ENCODE measurements at places on chromosomes 3 and 15.

DNA sequence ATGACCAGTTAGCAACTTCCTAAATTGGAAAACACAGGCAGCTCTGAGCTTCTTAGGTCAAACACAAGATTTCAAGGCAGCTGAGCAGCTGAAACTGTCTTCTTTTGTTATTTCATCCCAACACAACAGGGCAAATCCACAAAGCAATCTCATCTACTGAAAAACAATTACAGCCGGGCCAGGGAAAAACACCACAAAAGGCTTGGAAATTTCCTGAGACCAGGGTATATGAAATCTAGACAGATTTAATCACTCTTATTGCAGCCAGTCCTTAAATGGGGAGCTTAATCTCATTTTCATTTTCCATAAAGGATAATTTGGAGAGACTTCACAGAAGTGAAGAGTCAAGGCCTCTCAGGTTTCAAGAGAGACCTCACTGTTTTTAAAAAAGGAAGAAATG lies 181.8 kb downstream of the SSR3 start:
- DNase-seq = no peak

- DNase-seq = no peak
Measured at GRCh38 chr3:97417-98258, 98.9 kb upstream of the CHL1 start.

- DNase-seq = no peak
Measured at GRCh38 chr15:63354821-63355650, 26.6 kb downstream of the CA12 start.

- DNase-seq = no peak
Measured at GRCh38 chr3:26099692-26100091, 309.8 kb downstream of the OXSM start.

DNA sequence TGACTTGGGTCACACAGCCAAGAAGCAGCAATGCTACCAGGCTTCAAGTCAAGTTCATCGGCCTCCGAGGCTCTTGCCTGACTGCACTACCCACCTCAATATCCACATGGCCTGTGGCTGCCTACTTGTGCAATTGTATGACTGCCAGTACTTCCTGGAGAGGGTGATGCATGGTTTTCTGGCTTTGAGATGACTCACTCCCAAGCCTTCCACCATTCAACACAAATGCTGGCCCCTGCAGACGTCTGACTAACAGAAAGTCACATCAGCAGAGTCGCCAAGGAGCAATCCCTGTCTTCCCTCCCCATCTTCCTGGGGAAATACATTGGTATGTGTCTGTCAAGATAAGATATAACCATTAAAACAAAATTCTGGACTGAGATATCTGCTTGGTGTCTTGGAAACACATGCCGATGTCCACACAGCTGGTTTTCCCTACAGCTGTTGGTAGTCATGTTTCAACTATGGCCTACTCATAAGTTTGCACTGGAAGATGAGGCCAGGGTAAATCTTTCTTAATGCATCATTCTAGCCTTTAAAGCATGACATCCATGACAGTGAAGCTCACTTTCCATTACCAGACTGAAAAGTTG lies 79.6 kb upstream of the SPATA12 start:
- no peak for DNase-seq

DNA sequence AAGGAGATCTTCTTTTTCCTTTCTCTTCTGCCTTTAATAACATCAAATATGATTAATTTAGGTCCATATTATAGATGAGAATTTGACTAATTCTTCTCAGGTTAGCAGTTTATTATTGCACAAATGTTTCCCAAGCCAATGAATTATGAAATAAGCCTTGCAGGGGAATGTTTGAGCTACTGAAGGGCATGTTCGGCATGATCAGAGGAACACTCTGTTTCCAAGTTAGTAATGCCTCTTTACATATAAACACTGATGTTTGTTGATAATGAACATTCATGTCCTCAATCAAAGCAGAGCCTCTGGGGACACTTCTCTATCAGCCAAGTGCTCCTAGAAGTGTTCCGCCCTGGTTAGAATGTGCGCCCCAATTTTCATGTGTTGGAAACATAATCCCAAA lies 10.0 kb upstream of the CYP1A1 start:
- no peak for DNase-seq

DNA sequence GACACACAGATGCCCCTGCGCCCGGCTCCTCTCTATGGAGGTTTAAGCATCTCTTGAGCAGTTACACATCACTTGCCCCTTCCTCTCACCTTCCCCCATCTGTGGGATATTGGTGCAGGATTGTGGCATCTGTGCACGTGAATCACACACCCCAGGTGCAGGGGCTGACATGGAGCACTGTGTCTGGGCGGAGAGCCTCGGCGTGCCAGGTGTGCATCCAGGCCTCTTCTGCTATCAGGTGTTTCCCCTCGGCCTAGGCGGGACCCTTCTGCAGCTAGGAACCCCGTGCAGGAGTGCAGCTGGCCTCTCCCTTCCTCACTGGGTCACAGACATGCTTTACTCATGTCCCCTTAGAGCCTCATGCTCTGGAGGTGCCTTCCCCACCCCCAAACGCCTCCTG lies 33.4 kb upstream of the MUC13 start:
- no peak for DNase-seq

- DNase-seq = no peak
Measured at GRCh38 chr15:57921371-57921770, 144.1 kb downstream of the ALDH1A2 start.

DNA sequence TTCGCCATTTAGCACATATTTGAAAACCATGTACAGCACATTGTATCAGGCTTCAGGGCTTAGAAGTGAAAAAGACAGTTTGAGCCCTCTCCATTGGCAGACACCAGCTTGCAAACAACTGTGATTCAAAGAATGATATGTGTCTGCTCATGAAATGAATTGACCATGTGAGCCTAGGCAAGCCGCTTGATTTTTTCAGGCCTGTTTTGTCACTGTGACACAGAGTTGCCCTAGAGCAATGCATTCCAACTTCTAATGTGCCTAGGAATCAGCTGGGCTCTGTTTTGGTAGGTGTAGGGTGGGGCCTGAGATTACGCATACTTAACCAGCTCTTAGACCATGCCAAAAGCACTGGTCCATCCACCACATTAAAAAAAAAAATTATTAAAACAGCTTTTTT lies 53.0 kb downstream of the ATP2C1 start:
- no peak for DNase-seq

DNA sequence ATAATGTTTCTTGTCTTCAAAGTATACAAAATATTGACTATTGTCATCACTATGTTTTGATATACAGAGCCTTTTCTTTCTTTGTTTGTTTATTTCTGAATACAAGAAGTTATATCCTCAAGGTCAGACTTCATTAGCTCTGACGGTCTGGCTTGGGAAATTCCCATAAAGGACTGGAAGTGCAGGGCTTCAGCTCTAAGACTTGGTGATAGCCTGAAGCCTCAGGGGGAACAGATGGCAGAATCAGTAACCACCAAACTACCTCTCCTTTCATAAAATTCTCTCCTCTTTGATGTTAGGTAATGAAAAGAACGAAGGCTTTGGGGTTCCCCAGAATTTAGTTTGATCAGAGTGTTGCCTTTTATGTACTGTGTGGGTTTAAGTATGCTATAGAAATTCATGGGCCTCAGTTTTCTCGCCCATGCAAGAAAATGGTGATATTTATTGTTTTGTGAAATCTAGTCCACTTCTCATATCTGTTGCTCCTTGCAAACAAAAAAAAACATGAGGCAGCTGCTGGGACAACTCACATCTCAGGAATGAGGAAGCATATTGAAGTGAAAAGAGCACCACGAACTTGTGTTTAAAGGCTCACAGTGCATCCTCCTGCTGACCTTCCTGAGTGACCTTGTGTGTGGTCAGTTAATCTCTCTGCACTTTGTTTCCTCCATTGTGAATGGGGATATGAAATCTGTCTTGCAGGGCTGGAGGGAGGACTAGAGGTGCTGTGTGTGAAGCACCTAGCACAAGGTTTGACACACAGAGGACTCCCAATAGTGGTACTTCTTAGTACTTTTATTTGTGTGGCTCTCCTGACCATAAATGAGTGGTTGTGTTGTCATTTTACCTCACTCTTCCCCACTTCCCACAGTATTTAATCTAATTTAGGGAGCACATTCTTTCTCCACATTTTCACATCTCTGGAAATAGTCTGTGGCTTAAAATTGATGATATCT lies 569.8 kb upstream of the IL12A start:
- DNase-seq = no peak

DNA sequence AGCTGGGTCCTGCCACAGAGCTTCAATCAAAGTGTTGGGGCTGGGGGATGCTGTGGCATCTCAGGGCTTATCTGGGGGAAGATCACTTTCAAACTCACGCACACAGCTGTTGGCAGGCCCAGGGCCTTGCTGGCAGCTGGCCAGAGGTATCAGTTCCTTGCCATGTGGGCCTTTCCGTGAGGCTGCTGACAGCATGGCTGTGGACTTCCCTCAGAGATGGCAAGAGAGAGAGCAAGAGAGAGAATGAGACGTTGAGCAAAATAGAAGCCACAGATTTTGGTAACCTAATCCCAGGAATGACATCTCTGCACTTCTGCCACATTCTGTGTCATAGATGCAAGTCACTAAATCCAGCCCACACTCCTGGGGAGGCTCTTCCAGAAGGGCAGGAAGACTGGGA lies 91.0 kb downstream of the TPRG1 start:
- no peak for DNase-seq

DNA sequence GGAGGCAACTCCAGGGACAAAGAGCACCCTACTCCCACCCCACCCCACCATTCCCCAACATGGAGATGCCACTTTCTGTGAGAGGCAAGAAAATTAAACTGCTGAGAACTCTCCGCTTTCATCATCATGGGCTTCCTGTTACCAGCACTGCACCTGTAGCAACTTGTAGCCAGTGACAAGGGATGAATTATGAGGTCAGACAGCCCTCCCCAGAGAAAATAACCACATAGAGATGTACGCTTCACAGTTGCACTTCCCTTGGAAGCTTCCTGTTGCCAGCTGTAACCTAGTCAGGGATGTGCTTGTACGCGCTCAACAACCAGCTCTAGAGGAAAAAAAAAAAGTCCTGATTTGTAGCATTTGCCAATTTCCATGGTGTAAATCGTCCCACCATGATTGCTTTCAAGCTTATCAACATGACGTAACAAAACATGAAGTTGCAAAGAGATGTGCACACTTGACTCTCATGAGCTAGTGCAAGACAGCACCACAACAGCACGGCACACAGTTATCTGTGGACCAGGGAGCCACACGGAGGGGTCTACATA lies 145.4 kb downstream of the RAB11A start:
- DNase-seq = no peak

DNA sequence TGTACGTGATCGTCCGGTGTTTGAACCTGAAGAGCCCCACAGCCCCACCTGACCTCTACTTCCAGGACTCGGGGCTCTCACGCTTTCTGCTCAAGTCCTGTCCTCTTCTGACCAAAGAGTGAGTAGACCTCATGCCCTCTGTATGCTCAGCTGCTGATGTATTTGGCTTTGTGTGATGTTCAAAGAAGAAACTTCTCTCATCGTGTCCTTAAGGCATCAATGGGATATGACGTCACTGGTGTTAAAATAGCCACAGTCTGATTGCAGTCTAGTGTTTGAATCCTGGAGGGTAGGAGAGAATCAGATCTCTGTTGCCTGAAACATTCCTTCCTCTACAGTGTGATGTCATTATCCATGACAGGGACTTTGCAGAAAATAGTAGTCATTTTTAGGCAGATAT lies 28.1 kb downstream of the ABHD2 start:
- no peak for DNase-seq

DNA sequence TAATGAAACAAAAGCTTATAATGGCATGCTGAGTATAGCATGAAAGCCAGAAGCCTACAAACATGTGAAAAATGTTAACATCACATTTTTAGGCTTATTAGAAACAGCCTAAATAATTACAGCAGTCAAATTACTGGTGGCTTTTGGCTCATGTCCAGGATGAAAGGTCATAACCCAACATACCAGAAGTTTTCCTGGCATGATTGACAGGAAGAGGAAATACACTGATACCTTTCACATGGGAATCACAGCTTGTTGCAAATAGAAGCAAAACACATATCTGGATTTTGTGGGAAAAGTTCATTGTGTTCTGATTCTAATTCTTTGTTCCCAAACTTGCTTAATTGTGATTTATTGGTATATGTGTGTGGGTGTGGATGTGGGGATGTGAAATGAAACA lies 393.5 kb upstream of the ARRDC4 start:
- no peak for DNase-seq

GRCh38 chr3:144708437-144708836 lies 736.8 kb downstream of the DIPK2A start:
- DNase-seq = no peak

GRCh38 chr3:122215592-122216298 lies 32.3 kb downstream of the CASR start:
- no peak for DNase-seq

- DNase-seq = peak; percentile 9
Measured at GRCh38 chr15:97234851-97235610, 725.5 kb upstream of the ARRDC4 start.

DNA sequence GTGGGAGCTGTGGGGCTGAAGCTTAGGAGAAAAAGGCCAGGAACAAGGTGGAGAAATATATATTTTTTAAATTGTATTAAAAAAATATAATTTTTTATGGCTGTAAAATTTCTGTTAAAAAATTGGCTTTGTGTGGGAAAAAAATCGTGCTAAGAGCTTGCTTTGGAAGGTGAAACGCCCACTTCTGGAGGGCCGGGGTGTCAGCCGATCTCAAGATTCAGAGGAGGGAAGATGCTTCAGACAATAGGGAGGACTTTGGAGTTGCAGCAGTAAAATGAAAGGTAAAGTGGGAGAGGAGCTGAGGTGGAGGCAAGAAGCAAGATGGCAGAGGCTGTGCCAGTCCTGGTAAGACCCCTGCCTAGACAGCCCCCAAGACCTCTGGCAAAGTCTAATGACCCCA lies 45.9 kb upstream of the BLM start:
- no peak for DNase-seq

DNA sequence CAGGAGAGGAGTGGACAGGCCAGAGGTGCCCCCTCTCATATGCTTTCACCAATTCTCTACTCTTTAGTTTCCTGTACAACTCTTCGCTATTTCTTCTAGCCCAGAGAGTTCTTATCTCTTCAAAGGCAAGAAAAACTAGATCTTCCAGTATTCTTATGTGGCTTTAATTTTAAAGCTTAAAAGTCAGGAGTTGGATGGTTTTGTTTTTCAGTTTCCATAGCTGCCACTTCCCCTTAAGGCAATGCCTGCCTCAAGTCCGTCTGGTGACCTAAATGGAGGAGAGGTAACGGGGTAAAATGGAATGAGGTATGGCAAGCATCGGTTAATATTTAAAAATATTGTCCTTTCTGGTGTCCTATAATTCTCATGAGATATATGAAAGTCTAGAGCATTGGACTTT lies 11.4 kb upstream of the VGLL3 start:
- DNase-seq = no peak

DNA sequence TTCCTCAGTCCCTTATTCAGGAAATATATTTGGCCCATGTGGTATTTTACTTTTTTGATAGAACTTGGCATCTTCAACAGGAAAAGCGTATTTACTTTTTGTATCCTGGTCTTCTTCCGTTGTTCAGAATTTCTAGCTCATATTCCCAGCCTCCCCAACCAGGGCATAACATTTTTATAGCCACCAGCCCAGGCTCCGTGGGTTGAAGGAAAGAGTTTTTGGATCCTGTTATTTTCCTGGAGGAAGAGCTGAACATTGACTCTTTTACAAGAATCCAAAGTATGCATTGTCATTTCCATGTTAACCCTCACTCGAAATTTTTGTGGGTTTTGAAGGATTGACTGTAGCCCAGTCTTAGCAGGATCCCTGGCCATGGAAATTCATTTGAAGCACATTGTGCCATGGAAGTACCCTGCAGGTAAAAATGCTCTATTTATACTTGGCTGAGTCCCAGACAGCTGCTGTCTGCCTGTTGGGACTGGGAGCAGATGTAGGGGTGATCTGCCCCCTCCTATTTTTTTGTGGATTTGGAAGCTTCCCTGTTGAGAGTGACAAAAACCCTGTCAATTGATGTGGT lies 98.8 kb downstream of the AKAP13 start:
- DNase-seq = no peak

GRCh38 chr3:38375072-38375471 lies 28.5 kb downstream of the XYLB start:
- DNase-seq = no peak
